ENCODE measurements at places on chromosomes 13 and 19.

GRCh38 chr19:49746206-49746958, 16.7 kb downstream of the TSKS start:
- DNase-seq = peak; percentile 28

GRCh38 chr13:32362574-32362973, 47.3 kb downstream of the BRCA2 start:
- DNase-seq = no peak

GRCh38 chr13:44169018-44169911, 204.4 kb upstream of the SERP2 start:
- DNase-seq = no peak

DNA sequence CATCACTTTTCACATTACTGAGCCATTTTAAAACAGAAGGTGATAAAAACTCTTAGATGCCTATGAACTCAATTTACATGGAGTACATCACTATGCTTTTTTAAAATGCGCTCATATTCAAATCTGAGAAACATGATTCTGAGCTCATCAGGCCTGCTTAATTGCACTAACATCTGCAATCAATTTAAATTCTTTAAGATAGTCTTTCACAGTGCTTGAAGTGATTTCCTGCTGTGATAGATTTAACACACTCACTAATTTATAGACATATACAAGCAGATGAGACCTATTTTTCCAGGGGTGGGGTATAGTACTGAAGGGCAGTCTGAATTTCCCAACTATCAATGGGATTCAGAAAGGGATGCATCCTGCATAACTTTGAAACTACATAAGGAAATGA, 82.9 kb downstream of the DIAPH3 start:
- no peak for DNase-seq

DNA sequence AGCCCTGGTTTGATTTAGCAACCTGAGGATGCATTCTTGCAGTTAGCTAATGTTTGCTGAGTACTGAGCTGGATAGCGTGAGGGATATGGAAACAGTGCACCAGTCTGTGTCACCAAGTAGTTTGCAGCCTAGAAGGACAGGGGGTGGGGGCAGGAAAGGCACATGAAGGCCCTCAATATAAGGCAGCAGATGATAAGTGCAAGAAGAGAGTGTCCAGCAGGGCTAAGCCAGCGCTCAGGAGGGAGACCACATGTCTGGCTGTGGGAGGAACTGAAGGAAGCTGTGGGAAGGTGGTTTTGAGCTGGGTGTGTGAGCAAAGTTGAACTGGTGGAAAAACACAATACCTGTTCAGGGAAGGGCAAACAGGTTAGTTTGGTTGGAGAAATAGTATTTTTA, 1.7 kb downstream of the CXCL17 start:
- DNase-seq = no peak
